Activated CD4-positive, alpha-beta T cell treated with anti-CD3 and anti-CD28 coated beads for 24 hours (primary cell): ENCODE measurements at places on chromosomes 3 and 15.

GRCh38 chr15:75840659-75841058, 2.6 kb upstream of the UBE2Q2 start:
- DNase-seq: no peak

DNA sequence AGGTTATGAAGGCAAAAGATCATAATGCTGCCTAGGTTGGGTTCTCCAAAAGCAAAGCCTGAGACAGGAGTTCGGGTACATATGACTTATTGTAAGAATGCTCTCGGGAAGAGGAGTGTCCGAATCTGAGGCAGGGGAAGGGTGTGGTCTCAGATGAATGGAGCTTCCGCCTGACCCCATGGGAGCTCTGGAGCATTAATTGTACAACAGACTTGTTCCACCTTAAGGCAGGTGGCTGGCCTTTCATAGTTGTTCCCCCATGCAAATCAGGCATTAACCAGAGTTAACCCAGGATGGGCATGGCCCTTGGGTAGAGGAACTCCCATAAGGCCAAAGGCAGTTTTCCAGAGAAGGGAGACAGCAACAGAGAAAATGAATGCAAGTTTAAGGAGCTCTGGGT, 170.6 kb downstream of the MYRIP start:
- DNase-seq: no peak

DNA sequence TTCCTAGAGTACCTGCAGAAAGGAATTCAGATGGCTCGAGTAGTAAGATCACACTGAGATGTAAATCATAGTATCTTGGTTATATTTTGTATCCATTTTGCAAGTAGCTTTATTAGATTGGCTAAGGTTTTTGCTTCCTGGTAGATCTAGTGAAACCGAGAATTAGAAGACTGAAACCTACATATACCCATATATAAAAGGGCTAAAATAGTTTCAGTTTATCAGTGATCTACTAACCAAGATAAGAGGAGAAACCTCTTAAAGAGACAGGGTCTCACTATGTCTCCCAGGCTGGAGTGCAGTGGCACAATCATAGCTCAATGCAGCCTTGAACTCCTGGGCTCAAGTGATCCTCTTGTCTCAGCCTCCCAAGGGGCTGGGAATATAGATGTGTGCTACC, 135.3 kb downstream of the PCCB start:
- DNase-seq: no peak

- no peak for DNase-seq
Measured at GRCh38 chr3:27591312-27592210, 107.4 kb upstream of the SLC4A7 start.

DNA sequence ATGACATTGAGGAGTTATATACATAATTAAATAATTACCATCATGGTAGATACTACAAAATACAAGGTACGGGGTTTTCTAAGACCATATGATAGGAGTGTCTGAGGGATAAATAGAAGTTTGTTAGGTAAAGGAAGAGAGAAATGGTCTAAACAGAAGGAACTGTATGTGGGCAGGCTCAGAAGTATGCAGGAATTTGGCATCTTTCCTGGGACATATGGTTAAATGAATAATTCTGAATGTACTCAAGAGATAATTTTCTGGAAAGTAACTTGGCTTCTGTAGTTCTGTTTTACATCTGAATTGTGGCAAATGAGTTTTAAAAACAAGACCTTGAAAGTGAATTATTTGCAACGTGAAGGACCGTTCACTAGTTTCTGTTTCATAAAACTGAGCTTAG, 17.5 kb downstream of the LMCD1 start:
- DNase-seq: no peak

DNA sequence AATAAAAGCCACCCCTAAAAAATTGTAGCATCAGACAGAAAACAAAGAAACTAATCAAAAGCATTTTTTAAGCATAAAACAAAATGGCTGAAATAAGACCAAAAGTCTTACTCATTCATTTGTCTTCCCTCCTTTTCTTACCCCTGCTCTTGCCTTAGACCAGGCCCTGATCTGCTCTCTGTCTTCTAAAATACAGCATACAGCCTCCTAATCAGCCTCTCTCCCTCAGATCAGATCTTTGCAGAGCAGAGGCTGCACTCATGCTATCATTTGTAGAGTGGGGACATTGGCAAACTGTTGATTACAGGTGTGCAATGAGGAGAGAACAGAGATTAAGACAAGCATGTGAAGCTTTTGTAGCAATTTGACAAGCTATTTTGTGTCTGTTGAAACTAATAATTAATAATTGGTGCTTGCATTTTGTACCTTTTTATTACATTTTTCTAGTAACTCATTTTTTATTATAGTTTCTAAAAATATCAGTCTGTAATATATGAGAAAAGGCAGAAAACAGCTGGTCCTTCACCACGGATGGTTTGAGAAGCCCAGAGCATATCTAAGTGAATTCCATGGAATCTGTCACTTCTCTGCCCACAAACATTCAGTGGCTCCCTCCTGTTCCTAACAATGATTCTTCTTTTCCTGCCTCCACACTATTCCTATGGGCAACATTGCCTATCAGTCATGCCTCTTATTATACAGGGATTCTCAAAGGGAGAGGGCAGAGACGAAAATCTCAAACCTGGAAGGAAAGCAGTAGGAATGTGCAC, 286.2 kb upstream of the STT3B start:
- no peak for DNase-seq

- no peak for DNase-seq
Measured at GRCh38 chr3:148873270-148873927, 8.3 kb downstream of the CPA3 start.

DNA sequence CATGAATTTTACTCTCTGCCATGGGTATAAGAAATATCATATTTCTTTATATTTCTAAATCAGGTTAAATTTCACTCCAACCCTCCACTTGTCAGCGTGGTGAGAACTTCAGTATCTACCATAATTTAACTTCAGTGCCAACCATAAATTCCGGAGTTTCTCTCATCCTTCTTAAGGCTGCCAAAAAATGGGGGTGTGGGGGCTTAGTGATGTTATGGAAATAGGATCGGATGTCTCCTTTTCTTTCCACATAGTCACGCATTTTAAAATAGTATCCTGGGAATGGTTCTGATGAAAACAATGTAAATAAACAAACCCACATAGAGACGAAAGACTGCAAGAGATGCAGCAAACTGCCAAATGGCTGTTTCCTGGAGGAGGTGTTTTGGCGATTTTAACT, 12.9 kb upstream of the FAM3D start:
- DNase-seq: no peak

GRCh38 chr3:37741644-37742043, 120.0 kb upstream of the CTDSPL start:
- no peak for DNase-seq

DNA sequence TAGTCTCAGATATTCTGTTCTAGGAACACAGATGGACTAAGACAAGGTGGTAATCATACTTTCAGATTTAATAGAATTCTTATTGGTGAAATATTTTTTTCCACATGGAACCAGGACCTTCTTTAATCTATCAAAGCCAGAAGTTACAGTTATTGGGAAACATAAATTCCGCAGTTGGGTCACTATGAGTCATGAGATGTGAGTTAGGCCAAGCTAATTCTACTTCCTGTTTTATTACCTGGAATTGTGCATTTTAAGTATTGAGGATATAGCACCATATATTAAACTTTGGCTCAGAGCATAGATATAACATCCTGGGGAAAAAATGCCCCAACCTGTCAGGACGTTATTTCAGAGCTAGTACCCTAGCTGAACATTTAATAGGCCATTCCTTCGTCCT, 96.4 kb upstream of the P3H2 start:
- no peak for DNase-seq

GRCh38 chr3:123067689-123068600, 1.1 kb downstream of the PDIA5 start:
- no peak for DNase-seq

DNA sequence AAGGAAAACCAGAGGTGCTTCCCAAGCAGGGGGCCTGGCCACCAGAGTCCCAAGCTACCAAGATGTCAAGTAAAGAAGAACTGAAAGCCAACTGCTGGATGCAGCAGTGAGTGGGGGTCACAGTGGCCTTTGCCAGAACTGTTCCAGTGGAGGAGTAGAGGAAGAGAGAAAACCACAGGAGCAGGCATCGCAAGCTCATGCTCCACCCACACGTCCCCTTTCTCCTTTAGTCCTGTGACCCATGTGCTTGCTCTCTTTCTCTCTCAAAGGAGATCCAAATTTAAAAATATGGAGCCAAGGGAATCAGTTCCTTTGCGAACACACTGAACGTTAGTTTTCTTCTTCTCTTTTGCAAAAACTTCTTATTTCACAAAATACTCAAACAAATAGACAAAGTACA, 12.4 kb upstream of the ABHD2 start:
- DNase-seq: no peak

DNA sequence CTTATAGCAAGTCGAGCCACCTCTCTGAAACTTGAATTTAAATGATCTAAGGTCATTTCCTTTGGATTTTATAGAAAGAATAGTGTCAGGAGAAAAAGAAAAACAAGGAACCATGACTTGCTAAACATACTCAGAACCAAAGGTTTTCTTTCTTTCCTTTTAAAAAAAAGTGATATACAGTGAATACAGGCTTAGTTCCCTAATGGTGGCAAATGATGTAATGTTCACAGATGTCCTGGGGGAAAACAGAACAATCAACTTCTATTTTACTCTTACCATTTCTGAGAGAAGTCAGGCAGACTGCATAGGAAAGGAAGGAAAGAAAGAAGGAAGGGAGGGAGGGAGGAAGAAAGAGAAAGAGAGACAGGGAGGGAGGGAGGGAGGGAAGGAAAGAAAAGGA, 56.5 kb downstream of the ST6GAL1 start:
- no peak for DNase-seq

- DNase-seq: no peak
Measured at GRCh38 chr15:51312166-51313073, 26.0 kb downstream of the CYP19A1 start.

DNA sequence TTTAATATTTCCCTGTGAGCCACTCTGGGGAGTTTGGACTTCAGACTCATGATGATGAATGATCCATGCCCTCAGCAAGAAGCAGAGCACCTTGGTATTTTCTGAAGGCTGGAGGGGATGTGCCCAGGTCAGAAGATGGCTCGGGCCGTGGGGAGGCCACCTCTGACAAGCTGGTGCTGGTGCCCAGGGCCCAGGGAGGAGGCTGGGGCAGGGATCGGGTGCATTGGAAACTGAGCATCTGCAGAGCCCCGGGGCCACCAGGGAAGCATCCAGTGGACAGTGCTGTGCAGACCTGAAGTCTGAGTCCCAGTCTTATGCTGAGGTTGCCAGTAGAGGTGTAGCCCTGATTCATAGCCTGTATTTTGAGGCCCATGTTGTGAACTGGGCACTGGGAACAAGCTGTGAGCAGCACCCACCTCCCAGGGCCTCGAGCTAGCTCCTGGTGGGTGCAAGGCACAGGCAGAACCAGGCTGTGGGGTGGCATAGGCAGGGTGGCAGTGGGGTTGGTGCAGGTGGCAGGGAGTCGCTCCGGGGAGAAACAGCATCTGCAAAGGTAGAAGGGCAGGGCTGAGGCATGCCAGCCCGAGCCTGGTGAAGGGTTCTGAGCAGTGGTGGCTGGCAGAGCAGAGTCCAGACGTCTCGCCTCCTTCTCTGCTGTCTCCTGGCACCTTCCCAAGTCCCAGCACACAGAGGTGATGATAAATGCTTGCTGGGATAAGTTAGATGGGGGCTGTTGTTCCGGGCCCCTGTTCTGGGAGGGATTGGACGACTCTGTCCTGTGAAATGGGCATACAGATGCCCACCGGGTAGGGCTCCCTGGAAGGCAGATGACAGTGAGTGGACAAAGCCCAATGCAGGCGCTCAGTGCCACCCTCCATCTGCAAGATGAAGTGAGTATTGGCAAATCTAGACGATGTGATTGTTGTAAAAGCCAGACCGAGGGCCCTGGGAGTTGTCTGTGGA, 10.6 kb downstream of the DNAJB8 start:
- no peak for DNase-seq

DNA sequence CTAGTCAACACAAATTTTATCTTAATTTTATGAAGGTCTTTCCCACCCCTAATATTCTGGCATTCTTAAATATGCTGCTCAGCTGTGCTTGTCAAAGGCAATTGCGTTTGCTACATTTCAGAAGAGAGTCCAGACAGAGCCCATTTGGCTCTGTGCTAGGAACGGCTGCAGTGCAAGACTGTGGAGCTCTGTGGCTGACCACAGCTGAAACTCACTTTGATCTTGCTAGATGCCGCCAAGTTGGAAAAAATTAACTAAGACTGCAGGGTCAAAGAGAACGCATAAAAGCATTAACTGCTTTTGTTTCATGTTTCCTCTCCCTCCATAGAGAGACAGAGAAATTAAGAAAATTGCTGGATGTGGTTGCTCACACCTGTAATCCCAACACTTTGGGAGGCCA, 7.6 kb upstream of the PPP1R2 start:
- no peak for DNase-seq

GRCh38 chr3:189331002-189331418, 159.2 kb downstream of the TPRG1 start:
- no peak for DNase-seq

GRCh38 chr15:100111125-100112060, 230.4 kb downstream of the ADAMTS17 start:
- DNase-seq: no peak
